ENCODE measurements at places on chromosomes 1 and 21.

GRCh38 chr1:110548381-110548780, 29.4 kb upstream of the KCNA10 start:
- no peaks in the 10 kb centered on the region for H3K36me3 ChIP-seq
- no peak for DNase-seq
- H3K4me1 ChIP-seq = no peaks in the 10 kb centered on the region
- no peak overlapping the region for H3K27ac ChIP-seq
- H3K27me3 ChIP-seq = no peaks in the 10 kb centered on the region

DNA sequence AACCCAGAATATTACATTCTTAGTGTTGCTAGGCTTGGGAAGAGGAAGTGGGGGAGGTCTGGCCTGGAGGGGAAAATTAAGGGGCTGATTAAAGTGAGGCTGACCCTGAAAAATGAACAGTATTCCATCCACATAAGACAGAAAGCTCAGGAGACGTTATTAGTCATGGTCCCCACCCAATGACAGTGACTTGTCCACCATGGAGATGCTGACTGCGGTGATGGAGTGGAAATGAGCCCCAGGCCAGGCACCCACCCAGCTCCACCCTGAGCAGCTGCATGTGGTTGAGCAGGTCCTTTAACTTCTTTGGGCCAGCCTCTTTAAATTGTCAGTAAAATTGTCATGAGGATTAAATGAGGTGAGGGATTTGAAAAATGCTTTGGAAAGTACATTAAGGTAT, 1.4 kb upstream of the SPRR4 start:
- DNase-seq = no peak
- H3K27me3 ChIP-seq = no peaks in the 10 kb centered on the region
- no peaks in the 10 kb centered on the region for H3K4me1 ChIP-seq
- no peak overlapping the region for H3K27ac ChIP-seq
- no peak overlapping the region for H3K4me3 ChIP-seq

DNA sequence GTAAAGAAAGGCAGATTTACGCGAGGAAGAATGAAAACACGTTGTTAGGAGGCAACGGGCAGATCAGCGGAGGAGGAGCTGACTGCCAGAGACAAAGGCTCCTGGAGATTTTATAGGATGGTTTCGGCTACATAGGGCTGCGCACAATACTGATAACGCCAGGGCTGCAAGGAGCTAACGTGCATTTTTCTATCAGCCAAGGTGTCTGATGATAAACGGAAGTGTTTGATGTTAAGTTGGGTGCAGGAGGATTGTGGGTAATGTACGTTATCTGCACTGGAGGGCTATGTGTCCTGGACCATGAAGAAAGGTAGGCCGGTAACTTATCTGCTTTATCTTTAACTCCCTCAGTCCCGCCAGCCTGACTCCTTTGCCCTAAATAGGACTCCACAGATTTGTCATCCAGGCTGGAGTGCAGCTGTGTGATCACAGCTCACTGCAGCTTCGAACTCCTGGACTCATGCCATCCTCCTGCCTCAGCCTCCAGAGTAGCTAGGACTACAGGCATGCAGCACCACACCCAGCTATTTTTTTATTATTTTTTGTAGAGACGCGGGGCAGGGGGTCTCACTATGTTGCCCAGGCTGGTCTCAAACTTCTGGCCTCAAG, 29.6 kb downstream of the SETD4 start:
- H3K4me1 ChIP-seq = peaks cover 4% of the 10 kb centered on the region
- DNase-seq = no peak
- peaks cover 20% of the 10 kb centered on the region for H3K36me3 ChIP-seq
- no peak overlapping the region for H3K27ac ChIP-seq
- no peaks in the 10 kb centered on the region for H3K27me3 ChIP-seq

GRCh38 chr1:103106426-103107341, 1.6 kb downstream of the COL11A1 start:
- H3K36me3 ChIP-seq = no peaks in the 10 kb centered on the region
- H3K27me3 ChIP-seq = no peaks in the 10 kb centered on the region
- no peaks in the 10 kb centered on the region for H3K4me1 ChIP-seq
- no peak for DNase-seq

GRCh38 chr1:100851726-100852125, 42.9 kb downstream of the EXTL2 start:
- H3K27ac ChIP-seq = no peak overlapping the region
- no peaks in the 10 kb centered on the region for H3K36me3 ChIP-seq
- H3K27me3 ChIP-seq = no peaks in the 10 kb centered on the region
- no peak overlapping the region for H3K4me3 ChIP-seq
- no peaks in the 10 kb centered on the region for H3K4me1 ChIP-seq

DNA sequence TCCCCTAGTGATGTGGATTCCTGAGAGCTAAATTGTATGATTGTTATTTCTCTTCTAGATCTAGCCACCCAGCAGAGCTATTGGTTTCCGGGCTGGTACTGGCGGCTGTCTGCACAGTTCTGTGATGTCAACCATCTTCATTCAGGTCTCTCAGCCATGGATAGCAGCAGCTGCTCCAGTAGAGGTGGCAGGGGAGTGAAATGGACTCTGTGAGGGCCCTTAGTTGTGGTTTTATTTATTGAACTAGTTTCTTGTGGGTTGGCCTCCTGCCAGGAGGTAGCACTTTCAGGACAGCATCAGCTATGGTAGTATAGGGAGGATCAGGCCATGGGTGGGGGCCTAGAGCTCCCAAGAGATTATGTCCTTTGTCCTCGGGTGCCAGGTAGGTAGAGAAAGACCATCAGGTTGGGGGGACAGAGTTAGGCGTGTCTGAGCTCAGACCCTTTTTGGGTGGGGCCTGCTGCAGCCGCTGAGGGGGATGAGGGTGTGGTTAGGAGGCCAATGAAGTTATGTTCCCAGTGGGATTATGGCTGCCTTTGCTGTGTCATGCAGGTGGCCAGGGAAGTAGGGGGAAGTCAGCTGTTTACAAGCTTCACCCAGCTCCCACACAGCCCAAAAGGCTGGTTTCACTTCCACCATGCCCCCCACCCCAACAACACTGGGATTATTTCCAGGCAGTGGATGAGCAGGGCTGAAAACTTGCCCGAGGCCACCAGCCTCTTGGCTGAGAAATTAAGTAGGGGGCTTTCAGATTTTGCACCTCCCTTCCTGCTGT, 55.1 kb upstream of the RGS4 start:
- no peaks in the 10 kb centered on the region for H3K4me1 ChIP-seq
- H3K36me3 ChIP-seq = no peaks in the 10 kb centered on the region
- no peak overlapping the region for H3K4me3 ChIP-seq
- H3K27me3 ChIP-seq = no peaks in the 10 kb centered on the region

DNA sequence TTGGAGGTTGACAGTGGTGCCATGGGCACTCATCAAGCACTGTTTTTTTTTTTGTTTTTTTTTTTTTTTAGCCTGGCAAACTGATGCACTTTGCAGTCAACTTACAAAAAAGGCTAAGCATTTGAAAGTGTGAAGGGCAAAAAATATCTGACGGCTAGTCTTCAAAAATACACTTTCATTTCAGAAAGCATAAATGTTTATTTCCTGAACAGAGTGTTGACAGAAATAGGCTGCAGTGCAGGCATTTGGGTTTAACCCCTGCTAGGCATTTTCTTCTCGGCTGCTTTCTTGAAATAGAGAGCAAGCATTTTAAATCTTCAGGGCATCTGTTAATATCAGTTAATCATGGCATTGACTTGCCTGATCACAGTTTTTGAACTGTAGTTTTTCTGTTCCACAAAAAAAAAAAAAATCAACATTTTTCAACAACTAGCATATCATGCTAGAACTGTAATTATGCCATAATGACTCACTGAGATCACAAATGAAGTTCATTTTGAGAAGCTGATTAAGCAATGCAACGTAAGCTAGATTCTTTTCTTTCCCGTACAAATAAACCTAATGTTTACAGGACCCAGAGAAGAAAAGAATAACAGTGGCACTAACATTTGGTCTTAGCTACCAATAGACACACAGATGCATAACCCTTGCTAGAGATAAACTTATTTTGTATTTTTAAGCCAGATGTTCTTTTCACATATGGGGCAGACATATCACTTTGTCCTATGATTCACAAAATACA, 100.4 kb upstream of the USH2A start:
- no peaks in the 10 kb centered on the region for H3K4me1 ChIP-seq
- DNase-seq = no peak
- no peak overlapping the region for H3K27ac ChIP-seq
- no peaks in the 10 kb centered on the region for H3K36me3 ChIP-seq

DNA sequence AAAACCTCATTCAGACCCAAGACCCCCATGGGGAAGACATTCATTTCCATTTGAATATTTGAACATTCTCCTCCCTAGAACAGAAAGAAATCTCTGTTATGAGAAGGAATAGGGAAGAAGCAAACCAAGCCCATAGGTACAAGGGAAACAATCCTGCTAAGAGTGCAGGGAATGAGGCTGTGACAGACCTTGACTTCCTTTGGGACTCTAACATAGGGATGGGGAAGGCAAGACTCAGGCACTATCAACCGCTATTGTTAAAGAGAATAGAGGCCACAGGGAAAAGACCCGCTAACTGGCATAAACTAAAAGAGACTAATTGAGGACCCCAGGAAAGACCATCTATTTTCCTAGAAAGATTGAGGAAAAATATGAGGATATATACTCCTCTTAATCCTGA, 117.8 kb upstream of the BRINP3 start:
- no peak overlapping the region for H3K27ac ChIP-seq
- no peak for DNase-seq

DNA sequence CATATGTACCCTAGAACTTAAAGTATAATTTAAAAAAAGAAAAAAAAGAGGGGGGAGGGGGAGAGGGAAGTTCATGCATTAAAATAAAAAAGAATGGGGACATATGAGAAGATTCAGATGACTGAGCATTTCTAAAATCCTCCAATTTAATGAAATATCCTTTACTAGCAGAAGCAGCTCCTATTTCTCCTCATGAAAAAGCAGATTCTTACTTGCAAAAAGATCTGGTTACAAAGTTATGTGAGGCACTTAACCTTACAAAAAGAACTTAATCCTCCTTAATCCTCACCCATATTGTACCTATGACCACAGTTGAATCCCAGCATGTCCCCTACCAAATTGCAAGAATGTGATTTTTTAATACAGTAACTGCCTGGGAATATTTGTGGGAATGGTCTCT, 298.5 kb downstream of the SRGAP2C start:
- H3K4me1 ChIP-seq = no peaks in the 10 kb centered on the region
- no peak overlapping the region for H3K27ac ChIP-seq
- no peak for DNase-seq
- H3K36me3 ChIP-seq = no peaks in the 10 kb centered on the region
- H3K4me3 ChIP-seq = no peak overlapping the region

- no peaks in the 10 kb centered on the region for H3K27me3 ChIP-seq
- H3K4me1 ChIP-seq = no peaks in the 10 kb centered on the region
- H3K36me3 ChIP-seq = no peaks in the 10 kb centered on the region
- H3K27ac ChIP-seq = no peak overlapping the region
- no peak for DNase-seq
Observed at GRCh38 chr1:96510911-96511310, 210.7 kb upstream of the PTBP2 start.

DNA sequence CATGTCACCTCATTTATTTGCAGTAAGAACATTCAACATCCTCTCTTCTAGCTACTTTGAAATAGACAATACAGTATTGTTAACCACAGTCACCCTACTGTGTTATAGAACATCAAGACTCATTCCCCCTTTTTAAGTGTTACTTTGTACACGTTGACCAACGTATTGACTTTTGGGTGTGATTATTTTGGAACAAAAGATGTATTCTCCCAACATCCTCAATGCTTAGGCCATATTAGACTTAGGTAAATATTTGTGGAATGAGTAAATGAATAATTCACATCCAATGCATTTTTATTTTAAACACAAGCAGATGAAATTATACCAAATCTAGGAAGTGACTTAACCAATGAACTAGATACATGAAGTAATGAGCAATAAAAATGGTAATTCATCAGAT, 296.6 kb downstream of the CHRM3 start:
- no peaks in the 10 kb centered on the region for H3K4me1 ChIP-seq
- H3K27me3 ChIP-seq = no peaks in the 10 kb centered on the region
- H3K4me3 ChIP-seq = no peak overlapping the region
- DNase-seq = no peak

DNA sequence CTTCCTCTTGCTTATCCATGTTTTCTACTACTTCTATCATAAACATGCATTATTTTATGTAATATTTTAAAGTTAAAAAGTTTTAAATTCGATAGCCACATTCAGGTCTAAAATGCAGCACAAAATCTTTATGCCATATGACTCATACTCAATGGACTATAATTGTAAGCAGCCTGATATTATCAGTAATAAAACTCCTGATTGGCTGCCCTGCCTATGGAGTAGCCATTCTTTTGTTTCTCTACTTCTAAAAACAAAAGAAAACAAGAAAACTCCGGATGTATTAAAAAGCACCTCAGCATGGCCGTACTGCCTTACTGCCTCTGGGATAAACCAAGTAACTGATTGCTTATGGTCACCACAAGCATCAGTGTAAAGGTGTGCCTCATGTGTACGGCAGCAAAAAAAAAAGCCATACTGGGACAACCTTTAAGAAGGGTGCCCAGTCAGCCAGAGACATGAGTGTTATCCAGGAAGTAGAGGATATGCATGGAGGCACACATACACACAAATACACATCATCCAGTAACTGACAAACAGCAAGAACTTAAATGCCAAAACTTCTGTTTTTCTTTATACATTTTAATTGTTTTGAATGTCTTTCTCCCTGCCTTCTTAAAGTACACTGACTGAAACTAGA, 9.2 kb downstream of the SLC35D1 start:
- H3K4me1 ChIP-seq = no peaks in the 10 kb centered on the region
- no peak overlapping the region for H3K4me3 ChIP-seq
- no peaks in the 10 kb centered on the region for H3K27me3 ChIP-seq
- peaks cover 65% of the 10 kb centered on the region for H3K36me3 ChIP-seq

GRCh38 chr1:114716304-114717170, at the start of gene NRAS:
NRAS (minus strand) TSS chr1:114716771; CDS start chr1:114716160, 611 bp downstream.
- H3K4me3 ChIP-seq = peak within 1 kb of the TSS; percentile 98
- H3K4me1 ChIP-seq = peaks cover 17% of the 10 kb centered on the region

DNA sequence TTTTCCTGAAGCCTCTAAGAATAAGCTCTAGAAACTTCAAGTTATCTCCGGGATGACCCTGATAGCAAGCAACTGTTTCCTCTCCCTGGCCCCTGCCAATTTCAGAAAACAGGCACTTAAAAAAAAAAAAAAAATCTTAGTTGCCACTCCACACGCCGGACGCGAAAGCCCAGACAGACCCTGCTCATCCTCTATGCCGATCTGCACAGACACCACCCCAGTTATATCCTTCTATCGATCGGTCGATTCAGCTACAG, 1.7 kb downstream of the ANP32E start:
- H3K4me3 ChIP-seq = peak overlapping the region; percentile 98
- peak overlapping the region; percentile 97 for H3K27ac ChIP-seq
- no peaks in the 10 kb centered on the region for H3K27me3 ChIP-seq
- DNase-seq = no peak
- no peaks in the 10 kb centered on the region for H3K4me1 ChIP-seq

- H3K4me1 ChIP-seq = no peaks in the 10 kb centered on the region
- H3K27me3 ChIP-seq = no peaks in the 10 kb centered on the region
- H3K4me3 ChIP-seq = no peak overlapping the region
- no peak for DNase-seq
- no peak overlapping the region for H3K27ac ChIP-seq
- H3K36me3 ChIP-seq = no peaks in the 10 kb centered on the region
Observed at GRCh38 chr1:170959385-170959784, 24.1 kb downstream of the MROH9 start.

Measured in naive thymus-derived CD4-positive, alpha-beta T cell (primary cell).